A549 treated with ZK216348 at 1 μM for 4 hours (cell line): ENCODE measurements at places on chromosomes 12 and 14. TPM values are rescaled to one million over a fixed set of nuclear protein-coding genes. Genes with fewer than 3 reads are reported as not detected.

IL23A gene
- total RNA-seq, result 0.31 to 0.70 TPM (median 0.46 TPM) in 5 replicates

SMARCD1 gene
- 60.7 to 67.8 TPM (median 63.5 TPM) in 5 replicates for total RNA-seq

ACRBP gene
- 0.29 to 0.48 TPM (median 0.38 TPM) in 4 of 5 replicates, not detected in the other for total RNA-seq

HOXC6 gene
- 3.5 to 6.0 TPM (median 5.2 TPM) in 5 replicates for total RNA-seq

DAD1 gene
- total RNA-seq, result 322 to 363 TPM (median 351 TPM) in 5 replicates

NT5DC3 gene
- 10.3 to 14.9 TPM (median 12.6 TPM) in 5 replicates for total RNA-seq

TAS2R7 gene
- total RNA-seq, result not detected in 5 replicates

RIMBP2 gene
- not detected in 5 replicates for total RNA-seq

SLC25A47 gene
- total RNA-seq, result not detected in 5 replicates

MIP gene
- not detected in 5 replicates for total RNA-seq

TAS2R10 gene
- total RNA-seq, result 0.19 TPM in 1 of 5 replicates, not detected in the others

BATF gene
- not detected in 5 replicates for total RNA-seq

SLC5A8 gene
- not detected in 5 replicates for total RNA-seq
